ENCODE measurements at places on chromosomes 6 and 20. TPM values are rescaled to one million over a fixed set of nuclear protein-coding genes. Genes with fewer than 3 reads are reported as not detected.

DNA sequence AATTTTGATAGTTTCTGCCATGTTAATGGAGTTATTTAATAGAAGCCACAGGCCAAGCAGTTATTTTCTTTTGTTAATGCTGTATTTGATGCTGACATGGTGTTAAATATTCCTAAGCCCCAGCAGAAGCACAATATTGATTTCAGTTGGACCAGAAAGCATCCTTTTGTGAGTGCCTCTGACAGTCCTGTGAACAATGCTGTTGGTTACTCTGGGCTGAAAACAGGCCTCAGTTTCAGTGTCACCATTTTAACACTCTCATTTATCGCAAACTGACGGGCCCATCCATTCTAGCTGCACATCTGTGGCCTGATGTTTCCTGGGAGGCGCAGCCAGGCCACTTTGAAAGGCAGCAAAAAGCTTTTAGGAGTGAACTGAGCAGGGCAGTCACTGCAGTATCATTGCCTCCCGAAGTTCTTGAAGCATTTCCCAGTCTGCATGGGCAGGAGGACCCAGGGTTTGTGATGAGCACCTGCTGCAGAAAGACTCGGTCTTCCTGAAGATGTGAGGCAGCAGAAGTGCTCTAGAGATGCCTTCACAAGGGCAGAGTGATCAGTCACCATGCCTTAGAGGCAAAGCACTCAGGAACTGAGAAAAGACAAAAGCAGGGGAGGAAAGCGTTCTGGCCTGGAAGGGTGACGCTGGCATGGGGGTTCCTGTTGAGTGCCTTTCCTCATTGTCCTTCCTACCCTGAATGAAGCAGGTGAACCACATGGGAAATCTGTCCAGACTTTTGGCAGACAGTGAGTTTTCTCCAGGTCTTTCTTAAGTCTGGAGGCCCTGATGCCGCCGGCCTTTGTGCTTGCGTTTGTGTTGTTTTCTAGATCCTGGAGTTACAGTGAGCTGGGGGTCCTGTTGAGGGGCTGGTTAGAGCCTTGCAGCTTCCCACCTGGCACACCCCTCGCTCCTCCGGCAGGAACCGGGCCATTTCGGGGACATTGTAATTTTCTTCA, 74.0 kb downstream of the ZDHHC14 start:
- no peaks in the 10 kb centered on the region for H3K36me3 ChIP-seq
- H3K27ac ChIP-seq = no peak overlapping the region
- no peak overlapping the region for H3K4me3 ChIP-seq

- DNase-seq = no peak
- no peaks in the 10 kb centered on the region for H3K36me3 ChIP-seq
- no peak overlapping the region for H3K27ac ChIP-seq
- H3K4me3 ChIP-seq = no peak overlapping the region
- no peaks in the 10 kb centered on the region for H3K27me3 ChIP-seq
- H3K4me1 ChIP-seq = no peaks in the 10 kb centered on the region
Observed at GRCh38 chr6:170090561-170090960, 200.3 kb downstream of the DLL1 start.

RFX6 gene
- total RNA-seq = 0.74 TPM

FOXQ1 gene
- total RNA-seq = 38.6 TPM

DNA sequence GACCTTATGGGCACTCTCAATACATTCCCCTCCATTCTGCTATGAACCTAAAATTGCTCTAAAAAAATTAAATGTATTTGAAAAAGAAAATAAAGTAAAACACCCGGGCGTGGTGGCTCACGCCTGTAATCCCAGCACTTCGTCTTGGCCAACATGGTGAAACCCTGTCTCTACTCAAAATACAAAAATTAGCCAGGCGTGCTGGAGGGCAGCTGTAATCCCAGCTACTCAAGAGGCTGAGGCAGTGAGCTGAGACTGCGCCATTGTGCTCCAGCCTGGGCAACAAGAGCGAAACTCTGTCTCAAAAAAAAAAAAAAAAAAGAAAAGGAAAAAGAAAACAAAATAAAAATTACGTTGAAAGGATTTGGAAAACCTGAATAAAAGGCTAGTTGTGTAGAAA, 60.5 kb downstream of the CD164 start:
- H3K36me3 ChIP-seq = no peaks in the 10 kb centered on the region
- no peak overlapping the region for H3K4me3 ChIP-seq
- H3K27ac ChIP-seq = no peak overlapping the region

- DNase-seq = no peak
- H3K36me3 ChIP-seq = no peaks in the 10 kb centered on the region
- H3K4me3 ChIP-seq = no peak overlapping the region
- H3K4me1 ChIP-seq = no peaks in the 10 kb centered on the region
Observed at GRCh38 chr6:162156146-162156545, 571.4 kb downstream of the PRKN start.

TREML2 gene
- 0.17 TPM for total RNA-seq

DNA sequence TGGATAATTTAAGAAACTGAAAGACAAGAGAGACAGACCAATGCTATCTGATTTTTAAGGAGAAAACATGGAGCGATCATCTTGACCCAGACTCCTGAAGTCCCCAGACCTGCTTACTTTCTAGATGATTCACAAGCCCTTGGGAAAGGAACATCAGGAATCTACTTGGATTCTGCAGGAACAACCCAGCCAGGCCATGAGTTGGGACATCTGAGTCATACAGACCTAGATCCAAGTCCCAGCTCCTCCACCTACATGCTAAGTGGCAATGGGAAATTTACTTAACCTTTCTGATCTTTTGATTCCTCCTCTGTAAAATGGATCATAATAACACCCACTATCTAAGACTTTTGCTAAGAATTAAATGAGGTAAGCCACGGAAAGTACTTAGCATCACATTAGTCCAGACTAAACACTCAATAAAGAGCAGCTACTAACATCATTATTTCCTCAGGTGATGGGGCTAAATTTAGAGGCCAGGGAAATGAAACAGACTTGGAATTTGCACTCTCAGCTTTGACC, 61.0 kb upstream of the MAFB start:
- no peak overlapping the region for H3K4me3 ChIP-seq
- no peak for DNase-seq
- no peaks in the 10 kb centered on the region for H3K4me1 ChIP-seq
- H3K36me3 ChIP-seq = no peaks in the 10 kb centered on the region

- H3K27me3 ChIP-seq = no peaks in the 10 kb centered on the region
- no peak overlapping the region for H3K27ac ChIP-seq
- H3K4me1 ChIP-seq = no peaks in the 10 kb centered on the region
- H3K36me3 ChIP-seq = no peaks in the 10 kb centered on the region
- no peak for DNase-seq
Observed at GRCh38 chr20:58749098-58749769, 56.6 kb downstream of the NPEPL1 start.

COL20A1 gene
- total RNA-seq = 7.1 TPM

DNA sequence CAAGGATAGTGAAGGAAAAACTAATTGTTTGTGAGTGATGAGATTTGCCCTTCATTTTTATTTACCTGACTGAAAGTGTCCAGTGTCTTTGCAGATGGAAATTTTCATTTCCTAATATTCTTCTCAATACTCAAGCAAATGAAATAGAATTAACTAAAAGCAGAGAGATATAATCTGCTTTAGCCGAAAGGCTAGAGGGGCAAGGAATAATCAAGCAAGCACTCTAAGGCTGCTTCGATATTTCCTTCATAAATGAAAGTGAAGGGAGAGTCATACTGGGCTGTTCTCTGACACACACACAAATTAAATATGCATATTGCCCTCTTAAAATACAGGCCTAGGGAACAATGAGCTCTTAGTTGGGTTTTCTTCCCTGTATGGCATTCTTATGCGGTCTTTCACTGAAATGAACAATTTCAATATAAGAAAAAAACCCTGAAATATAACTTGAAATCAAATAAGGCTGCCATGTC, 47.5 kb upstream of the POPDC3 start:
- no peak overlapping the region for H3K27ac ChIP-seq
- no peaks in the 10 kb centered on the region for H3K4me1 ChIP-seq
- DNase-seq = no peak
- no peak overlapping the region for H3K4me3 ChIP-seq

- no peaks in the 10 kb centered on the region for H3K4me1 ChIP-seq
- no peak overlapping the region for H3K4me3 ChIP-seq
- H3K27me3 ChIP-seq = no peaks in the 10 kb centered on the region
- no peak for DNase-seq
- H3K27ac ChIP-seq = no peak overlapping the region
- no peaks in the 10 kb centered on the region for H3K36me3 ChIP-seq
Observed at GRCh38 chr20:58307270-58307669, 2.2 kb upstream of the RAB22A start.

CRIP3 gene
- 7.3 TPM for total RNA-seq

- H3K27ac ChIP-seq = no peak overlapping the region
- no peaks in the 10 kb centered on the region for H3K36me3 ChIP-seq
- no peaks in the 10 kb centered on the region for H3K4me1 ChIP-seq
- no peaks in the 10 kb centered on the region for H3K27me3 ChIP-seq
Observed at GRCh38 chr20:9442858-9443257, 71.5 kb upstream of the LAMP5 start.

DNA sequence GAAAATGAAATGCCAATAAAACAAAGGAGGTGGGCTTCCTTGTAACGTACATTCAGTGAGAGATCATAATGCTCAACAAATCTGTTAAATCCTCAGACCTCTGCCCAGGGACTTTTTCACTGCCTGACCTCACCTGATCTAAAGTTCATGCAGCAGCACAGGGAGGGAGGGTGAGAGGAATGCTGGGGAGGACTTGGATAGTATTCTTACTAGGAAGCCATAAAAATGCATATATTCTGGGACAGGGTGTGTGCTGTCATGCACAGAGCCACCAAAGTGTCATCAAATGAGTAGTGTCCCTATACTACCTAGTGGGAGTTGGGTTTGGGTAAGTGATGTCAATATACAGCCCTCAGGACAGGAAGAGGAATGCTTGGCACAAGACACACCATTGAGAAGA, 32.6 kb downstream of the CLIC5 start:
- no peaks in the 10 kb centered on the region for H3K4me1 ChIP-seq
- no peak for DNase-seq
- H3K27me3 ChIP-seq = no peaks in the 10 kb centered on the region
- no peak overlapping the region for H3K4me3 ChIP-seq
- H3K27ac ChIP-seq = no peak overlapping the region

RING1 gene
- total RNA-seq = 23.9 TPM

GRCh38 chr6:68247782-68248181, 387.3 kb upstream of the ADGRB3 start:
- no peak overlapping the region for H3K27ac ChIP-seq
- no peak overlapping the region for H3K4me3 ChIP-seq
- no peaks in the 10 kb centered on the region for H3K4me1 ChIP-seq
- no peaks in the 10 kb centered on the region for H3K27me3 ChIP-seq

- DNase-seq = no peak
- H3K27ac ChIP-seq = no peak overlapping the region
- H3K4me3 ChIP-seq = no peak overlapping the region
- H3K4me1 ChIP-seq = no peaks in the 10 kb centered on the region
- H3K27me3 ChIP-seq = peaks cover 39% of the 10 kb centered on the region
Observed at GRCh38 chr6:27669624-27670301, 196.9 kb upstream of the ZNF184 start.

RIPOR2 gene
- total RNA-seq = 16.1 TPM

DNA sequence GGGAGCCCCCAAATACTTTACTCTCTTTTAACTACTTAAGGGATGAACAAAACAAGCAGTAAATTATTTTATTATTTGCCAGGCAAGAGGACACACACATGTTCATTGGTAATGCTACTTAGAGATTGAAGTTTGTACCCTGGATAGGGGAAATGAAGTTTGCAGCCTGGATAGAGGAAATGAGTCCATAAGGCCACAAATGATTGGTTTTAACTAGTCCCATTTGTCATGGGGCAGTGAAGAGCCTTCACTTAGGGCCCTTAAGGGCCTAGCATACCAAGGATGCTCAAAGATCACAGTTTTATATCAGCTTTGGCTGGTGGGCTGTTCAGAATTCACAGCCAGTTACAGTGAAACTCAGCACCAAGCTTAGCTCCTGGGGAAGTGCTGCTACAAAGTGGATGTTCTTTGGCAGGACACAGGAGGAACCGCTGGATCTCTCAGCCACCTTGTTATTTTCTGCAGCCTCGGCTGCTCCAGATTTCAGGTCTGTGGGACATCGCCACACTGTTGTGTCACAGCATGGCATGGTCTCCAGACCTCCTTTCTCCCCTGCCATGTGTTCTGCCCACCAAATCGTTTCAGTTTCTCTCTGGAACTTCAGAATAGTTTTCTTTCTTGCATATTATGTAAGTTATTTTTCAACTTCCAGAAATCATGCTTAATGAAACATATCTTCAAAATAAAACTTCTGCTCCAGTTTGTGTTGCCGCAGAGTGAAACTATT, 41.8 kb downstream of the NCOA7 start:
- no peaks in the 10 kb centered on the region for H3K4me1 ChIP-seq
- H3K27ac ChIP-seq = no peak overlapping the region
- no peak overlapping the region for H3K4me3 ChIP-seq
- DNase-seq = no peak
- H3K36me3 ChIP-seq = no peaks in the 10 kb centered on the region

MYLK2 gene
- total RNA-seq = 0.27 TPM

ADAM33 gene
- total RNA-seq = 18.2 TPM

DNA sequence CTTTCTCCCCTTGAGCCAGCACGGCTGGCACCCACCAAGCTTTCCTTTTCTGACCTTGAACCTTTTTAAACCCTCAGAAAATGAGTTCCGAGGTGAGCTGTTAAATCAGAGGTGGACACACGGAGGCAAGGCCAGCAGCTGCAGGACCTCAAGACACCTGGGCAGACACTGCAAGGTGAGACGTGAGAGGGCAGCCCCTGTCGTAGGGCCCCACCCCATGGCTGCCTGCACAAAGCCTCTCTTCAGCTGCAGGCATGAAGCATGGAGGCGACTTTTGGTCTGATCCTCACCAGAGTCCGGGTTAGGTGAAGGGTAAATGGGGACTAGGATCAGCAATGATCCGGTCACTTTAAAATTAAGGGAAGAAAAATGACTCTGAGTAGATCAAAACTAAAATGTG, 25.7 kb downstream of the MYT1 start:
- H3K27ac ChIP-seq = no peak overlapping the region
- no peaks in the 10 kb centered on the region for H3K36me3 ChIP-seq
- no peaks in the 10 kb centered on the region for H3K4me1 ChIP-seq
- H3K4me3 ChIP-seq = no peak overlapping the region

DNA sequence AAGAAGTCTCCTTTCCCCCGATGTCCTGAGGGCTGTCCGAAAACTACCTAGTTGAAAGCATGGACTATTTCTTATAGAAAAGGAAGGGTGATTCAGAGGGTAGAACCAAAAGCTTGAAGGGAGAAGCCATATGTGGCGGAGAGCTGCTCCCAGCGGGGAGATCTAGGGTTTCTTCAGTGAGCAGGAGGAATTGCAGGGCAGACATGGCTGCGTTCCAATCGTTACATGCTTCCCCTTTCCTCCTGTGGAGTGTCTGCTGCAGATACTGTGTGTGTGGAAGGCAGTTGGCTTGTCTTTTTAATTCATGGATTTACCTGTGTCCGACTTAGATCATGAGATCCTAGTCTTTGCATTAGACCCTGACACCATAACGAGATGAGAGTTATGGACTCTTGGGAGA, 799.5 kb downstream of the QKI start:
- no peak for DNase-seq
- no peaks in the 10 kb centered on the region for H3K4me1 ChIP-seq
- no peak overlapping the region for H3K27ac ChIP-seq

DNA sequence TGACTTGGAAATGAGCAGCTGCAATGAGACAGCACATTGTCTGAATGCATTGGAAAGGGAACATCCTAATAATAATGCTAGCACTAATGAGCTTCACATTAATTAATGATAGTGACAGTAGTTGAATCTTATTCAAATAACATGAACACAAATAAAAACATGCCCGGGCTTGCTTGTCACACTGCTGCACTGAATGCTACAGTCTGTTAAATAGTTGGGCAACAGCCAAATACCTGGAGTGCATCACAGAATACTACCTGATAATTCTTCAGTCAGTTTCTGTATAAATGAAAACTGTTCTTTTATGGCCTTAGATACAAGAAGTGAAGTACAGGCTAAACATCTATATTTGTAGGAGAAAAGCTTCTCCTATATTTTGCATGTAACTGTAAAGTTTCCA, 458.7 kb downstream of the RNF144B start:
- no peaks in the 10 kb centered on the region for H3K36me3 ChIP-seq
- no peak for DNase-seq
- no peak overlapping the region for H3K4me3 ChIP-seq
- no peaks in the 10 kb centered on the region for H3K27me3 ChIP-seq

Data from prostate gland (tissue), 2 donors.